Myocyte (in vitro differentiated cells): ENCODE measurements at places on chromosomes 12 and 14. TPM values are rescaled to one million over a fixed set of nuclear protein-coding genes. Genes with fewer than 3 reads are reported as not detected.

NFKBIA gene
- 54.0 and 58.7 TPM in 2 replicates for total RNA-seq

MUCL1 gene
- total RNA-seq, result not detected in 2 replicates

GPR132 gene
- total RNA-seq, result not detected in 2 replicates

DNA sequence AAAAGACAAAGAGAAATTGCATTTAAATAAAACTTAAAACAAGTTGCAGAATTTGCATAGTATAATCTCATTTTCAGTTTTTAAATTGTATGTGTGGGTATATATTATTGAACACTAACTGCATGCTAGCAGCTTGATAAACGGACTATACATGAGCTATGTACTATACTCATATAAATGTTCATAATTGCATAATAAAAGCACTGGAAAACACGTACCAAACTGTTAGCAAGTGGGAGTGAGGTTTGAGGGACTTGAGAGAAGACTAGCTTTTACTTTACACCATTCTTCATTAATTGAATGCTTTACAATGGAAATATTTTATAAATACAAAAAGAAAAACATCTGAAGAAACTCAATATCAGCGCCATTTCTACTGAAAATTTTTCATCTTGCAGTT lies 32.2 kb upstream of the MDM1 start:
- DNase-seq, result no peak

- DNase-seq, result no peak
Measured at GRCh38 chr12:44847888-44848702, 28.0 kb downstream of the NELL2 start.

- peak; percentile 76 for DNase-seq
Measured at GRCh38 chr12:118120579-118121363, 15.2 kb upstream of the PEBP1 start.
